Foreskin fibroblast (primary cell): ENCODE measurements at places on chromosomes 7 and 10.

GRCh38 chr10:109969760-109970346, 37.9 kb upstream of the ADD3 start:
- no peak for DNase-seq

DNA sequence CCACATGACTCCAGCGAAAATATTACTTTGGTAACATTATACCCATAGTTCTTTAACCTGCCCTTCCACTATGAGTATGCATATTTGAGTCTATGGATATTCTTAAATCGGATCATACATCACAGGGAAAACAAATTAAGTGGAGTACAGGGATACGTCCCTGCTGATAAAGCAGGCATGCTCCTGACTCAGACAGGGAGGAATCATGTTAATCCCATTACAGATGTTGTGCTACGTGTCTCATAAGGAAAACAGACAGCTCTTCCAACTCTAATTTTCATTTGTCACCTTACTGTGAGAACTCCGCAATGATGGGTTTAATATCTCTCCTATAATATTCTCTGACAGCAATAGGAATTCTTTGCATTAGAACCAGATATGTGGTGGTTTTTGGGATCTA, 469.5 kb upstream of the POM121L12 start:
- DNase-seq = no peak

- no peak for DNase-seq
Observed at GRCh38 chr7:36690514-36691187, 33.6 kb downstream of the AOAH start.

GRCh38 chr7:71414490-71414889, 282.5 kb downstream of the GALNT17 start:
- no peak for DNase-seq

DNA sequence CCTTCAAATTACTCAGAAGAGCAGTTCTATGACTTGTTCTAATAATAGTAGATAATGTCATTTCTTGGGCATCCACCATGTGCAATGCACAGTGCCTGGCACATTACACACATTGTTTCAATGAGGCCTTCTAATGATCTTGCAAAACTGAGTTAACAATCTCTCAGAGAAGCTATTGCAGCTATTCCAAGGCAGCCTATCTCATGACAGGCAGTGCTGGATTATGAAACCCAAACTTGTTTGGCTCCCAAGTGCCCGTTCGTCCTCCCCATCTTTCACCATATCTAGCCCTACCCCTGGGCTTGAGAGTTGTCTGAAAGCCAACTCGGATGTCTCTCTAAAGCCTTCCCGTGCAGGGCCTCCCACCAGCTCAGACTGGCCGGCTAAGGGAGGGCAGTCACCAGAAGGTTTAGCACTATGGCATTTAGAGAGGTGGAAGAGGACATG, 405.1 kb downstream of the PLXNA4 start:
- DNase-seq = no peak

- DNase-seq = no peak
Observed at GRCh38 chr10:110409926-110410325, 87.8 kb upstream of the DUSP5 start.

DNA sequence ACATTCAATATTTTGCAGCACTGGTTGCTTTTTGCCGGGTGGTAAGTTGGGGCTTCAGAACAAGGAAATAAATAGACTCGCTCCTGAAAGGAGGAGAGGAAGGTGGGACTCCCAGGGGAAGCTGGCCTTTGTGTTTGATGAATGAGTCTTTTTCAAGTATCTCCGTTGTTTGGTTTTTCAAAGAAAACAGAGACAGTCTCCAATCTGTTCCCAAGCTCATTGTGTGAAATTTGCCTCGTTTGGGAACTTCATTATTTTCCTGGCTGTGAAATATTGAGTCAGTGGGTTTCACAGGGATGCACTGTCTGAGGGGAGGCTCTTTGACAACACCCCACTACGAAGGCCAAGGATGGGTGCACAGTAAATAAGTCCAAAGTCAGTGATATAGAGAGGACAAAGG, 38.7 kb upstream of the KIAA1217 start:
- no peak for DNase-seq

DNA sequence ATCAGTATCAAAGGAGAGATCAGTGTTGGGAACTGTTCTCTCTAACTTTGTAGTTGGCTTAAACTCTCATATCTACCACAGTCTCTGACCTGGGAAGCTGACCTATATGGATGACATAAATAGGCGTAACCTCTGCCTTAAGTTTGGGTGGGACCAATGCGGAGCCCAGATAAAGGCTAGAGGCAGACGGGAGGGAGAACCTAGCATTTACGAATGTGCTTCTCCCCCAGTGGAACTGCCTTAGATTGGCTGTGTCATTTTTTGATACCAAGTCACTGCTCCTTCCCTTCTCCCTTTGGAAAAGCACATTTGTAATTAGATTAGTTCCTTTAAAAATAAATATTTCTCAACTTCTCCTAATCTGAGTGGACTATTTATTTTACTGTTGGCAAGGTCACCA, 23.7 kb upstream of the LRRN3 start:
- no peak for DNase-seq

DNA sequence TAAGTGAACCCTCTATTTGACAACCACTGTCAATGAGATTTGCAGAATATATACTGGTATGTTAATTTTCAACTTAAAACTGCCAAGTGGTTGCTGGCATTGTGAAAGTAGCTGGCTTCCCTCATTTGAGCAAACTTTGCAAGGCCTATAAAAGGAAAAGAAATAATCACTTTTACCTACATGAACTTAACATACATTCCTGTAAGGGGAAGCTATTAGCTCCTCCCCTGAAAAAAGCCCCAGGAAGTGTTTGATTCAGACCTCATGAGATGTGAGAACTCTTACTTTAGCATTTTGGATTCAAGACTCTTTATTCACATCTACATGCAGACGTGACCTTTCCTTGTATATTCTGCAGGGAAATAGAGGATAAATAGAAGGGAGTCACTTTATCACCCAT, 175.6 kb downstream of the OTUD1 start:
- no peak for DNase-seq

GRCh38 chr10:78543031-78543748, 509.5 kb downstream of the RPS24 start:
- DNase-seq = no peak

DNA sequence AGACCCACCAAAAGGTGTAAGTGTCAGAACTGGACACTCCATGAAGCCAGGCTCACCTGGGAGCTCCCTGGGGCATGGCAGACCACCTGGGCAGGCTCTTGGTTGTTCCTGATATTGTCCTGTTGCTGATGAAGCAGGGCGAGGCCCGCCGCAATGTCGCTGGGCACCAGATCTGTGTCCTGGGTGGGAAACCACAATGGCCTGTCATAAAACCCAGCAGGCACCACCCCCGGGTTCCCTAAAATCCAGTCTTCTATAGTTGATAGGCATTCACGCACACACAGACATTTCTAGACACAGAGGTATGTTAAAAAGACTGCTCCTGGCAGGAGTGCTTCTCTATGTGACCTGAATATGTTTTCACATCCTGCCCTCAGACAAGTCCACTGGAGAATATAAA, 15.0 kb downstream of the DAGLB start:
- no peak for DNase-seq

GRCh38 chr10:25175527-25176420, 973 bp downstream of the GPR158 start:
- no peak for DNase-seq

DNA sequence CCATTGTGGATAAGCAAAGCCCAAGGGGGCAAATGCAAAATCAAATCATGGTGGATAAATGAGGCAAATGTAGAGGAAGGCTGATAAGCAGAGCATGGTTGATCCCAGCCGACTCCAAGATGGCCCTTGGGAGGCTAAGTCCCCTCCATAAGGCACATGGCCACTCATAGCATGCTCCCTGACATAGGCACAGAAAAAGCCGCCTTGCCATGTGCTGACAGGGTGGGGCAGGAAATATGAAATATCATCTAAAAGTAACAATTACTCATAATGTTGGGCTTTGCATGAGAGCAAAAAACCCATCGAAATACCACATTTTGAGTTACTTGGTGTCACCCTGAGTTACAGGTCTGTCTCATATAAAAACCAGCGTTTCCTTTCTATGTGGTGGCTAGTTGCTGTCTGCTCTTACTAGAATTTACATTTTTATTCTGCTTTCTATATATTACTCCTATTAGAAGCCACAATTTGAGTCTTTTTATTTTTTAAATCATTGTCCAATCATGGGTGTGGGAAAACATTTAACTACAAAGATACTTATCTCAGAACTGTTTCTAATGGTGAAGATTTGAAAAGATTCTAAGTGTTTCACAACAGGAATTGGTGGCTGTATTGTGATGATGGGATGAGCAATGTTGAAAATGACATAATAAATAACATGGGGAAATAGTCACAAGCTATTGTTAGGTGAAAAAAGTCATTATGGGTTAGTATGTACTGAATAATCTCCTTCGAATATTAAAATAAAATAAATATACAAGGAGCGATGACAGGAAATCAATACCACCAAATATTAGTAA, 102.7 kb downstream of the CUBN start:
- DNase-seq = peak; percentile 64

GRCh38 chr7:1569016-1569415, 816 bp downstream of the PSMG3 start:
- DNase-seq = no peak

DNA sequence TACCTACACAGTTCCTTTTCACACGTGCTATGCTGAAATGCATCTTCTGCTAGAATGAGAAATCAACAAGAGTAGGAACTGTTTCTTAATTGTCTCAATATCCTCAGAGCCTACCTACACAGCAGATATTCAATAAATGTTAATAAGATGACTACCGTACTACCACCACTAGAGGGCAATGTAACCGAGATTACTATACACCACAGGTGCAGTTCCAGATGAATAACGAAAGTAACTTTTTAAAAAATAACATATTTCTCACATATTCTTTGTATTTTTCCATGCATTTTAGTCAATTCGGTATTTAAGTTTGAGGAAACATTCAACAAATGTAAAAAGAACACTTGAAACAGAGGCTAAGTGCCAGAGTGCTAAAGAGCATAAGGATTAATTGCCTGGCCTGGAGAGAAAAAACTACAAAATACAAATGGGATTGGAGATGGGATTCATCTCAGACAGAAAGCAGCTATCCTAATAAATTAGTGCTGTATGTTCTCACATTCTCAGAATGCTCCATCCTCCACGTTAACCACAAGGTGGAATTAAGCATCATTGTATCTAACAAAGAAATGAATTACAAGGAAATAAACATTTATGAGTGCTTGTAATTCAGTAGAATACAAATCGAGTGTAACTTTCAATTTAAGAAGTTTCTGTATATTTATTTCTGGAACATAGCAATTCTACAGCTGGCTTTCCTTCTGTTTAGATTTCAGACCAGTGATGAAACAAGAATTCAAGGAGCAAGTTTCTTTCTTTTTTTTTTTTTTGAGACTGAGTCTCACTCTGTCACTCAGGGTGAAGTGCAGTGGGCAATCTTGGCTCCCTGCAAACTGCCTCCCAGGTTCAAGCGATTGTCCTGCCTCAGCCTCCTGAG, 20.3 kb upstream of the HECTD2 start:
- peak; percentile 31 for DNase-seq

GRCh38 chr10:131109291-131109690, 202.2 kb downstream of the TCERG1L start:
- no peak for DNase-seq
